ENCODE measurements at places on chromosomes 4 and X.

GRCh38 chr4:85734424-85734831 is 259.5 kb downstream of the ARHGAP24 start:
- DNase-seq, result no peak

GRCh38 chr4:139018501-139018900 is 2.9 kb downstream of the NOCT start:
- DNase-seq, result no peak

- no peak for DNase-seq
Observed at GRCh38 chr4:33386764-33387163, 2666.6 kb downstream of the PCDH7 start.

DNA sequence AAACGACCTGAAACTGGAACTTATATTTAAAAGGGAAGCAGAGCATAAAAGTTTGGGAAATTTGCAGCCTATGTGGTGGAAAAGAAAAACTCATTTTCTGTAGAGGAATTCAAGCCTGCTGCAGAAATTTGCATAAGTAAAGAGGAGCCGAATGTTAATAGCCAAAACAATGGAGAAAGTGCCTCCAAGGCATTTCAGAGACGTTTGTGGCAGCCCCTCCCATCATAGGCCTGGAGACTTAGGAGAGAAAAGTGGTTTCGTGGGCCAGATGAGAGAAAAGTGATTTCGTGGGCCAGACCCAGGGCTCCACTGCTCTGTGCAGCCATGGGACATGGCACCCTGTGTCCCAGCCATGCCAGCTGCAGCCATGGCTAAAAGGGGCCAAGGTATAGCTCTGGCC is 361.9 kb downstream of the PCDH19 start:
- no peak for DNase-seq

GRCh38 chrX:118623062-118623461 is 104.3 kb upstream of the IL13RA1 start:
- DNase-seq, result no peak

DNA sequence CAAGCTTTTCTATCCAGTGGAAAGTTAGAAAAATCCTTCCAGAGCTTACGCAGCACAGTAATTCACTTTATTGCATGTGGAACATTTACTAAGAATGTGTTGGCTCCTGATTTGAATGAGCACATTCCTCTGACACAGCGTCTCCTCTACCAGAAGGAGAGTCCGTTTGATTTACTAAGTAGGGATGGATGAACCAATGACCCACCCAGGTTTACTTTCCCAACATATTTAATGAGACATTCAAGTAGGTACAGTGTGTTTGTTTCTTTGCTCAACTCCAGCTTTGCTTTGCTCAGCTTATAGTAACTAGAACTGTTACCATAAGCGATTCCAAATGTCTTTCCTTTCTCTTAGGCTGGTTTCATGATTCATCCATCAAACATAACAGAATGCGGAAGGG is 161.7 kb downstream of the SMARCA1 start:
- DNase-seq, result no peak

- no peak for DNase-seq
Observed at GRCh38 chr4:26766141-26766540, 94.5 kb upstream of the STIM2 start.

- no peak for DNase-seq
Observed at GRCh38 chr4:99696801-99697200, 39.2 kb upstream of the C4orf54 start.

DNA sequence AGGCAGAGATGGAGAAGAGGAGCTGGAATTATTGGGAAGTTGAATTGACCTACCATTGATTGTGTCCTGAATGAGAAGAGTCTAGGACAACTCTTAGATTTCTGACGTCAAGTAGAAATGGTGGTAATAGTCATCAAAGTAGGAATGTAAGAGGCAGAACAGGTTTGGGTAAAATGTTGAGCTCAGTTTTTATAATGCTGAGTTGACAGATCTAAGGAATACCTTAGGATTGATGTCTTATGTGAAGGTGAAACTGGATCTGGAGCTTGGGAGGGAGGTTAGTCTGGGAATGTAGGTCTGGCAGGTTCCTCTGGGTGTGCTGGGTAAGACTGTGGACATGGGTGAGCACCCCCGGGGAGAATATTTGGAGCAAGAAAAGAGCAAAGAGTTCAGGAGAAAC is 31.9 kb downstream of the JADE1 start:
- DNase-seq, result no peak

- no peak for DNase-seq
Observed at GRCh38 chr4:1802151-1802715, 9.1 kb downstream of the FGFR3 start.

- no peak for DNase-seq
Observed at GRCh38 chr4:6764976-6765620, 17.4 kb upstream of the KIAA0232 start.

DNA sequence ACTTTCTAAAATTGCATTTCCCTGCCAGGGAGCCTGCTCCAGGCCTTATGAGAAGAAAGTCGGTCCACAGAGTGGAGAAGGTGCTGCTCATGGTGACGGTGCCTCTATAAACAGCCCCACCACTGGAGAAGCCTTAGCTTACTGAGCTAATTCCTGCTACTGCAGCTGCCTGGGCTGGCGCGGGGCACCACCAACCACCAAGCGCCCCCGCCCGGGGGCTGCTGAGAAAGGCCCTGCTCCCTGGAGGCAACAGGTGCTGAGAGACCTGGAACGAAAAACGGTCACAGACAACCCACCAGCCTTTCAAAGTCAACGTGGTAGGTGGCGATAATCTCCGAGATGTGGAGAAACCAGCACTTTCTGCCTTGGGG is 2.9 kb downstream of the HCFC1 start:
- DNase-seq, result peak; percentile 48

DNA sequence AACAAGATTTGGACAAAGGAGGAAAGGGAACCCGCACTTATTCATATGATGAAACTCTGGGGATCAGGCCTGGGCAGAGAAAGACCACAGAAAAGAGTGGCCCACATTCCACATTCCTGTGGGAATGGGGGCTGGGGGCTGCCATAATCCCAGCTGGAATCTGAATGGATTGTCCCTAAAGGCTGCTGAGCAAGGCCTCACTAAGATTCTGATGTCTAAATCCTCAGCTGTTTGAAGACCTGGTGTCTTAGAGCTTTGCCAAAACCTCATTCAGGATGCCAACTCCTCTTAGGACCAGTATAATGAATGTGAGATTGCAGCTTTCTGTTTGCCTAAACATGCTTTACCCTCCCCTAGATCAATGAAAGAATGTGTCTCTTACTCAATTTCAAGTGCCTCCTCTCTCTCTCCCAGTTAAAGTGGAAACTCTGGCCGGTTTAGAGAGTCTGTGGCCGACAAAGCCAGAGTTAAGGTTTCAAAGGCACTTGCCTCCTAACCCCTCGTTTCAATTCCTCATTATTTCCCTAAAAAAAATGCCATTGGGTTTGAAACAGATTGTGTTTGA is 33.3 kb upstream of the GPC4 start:
- DNase-seq, result no peak

DNA sequence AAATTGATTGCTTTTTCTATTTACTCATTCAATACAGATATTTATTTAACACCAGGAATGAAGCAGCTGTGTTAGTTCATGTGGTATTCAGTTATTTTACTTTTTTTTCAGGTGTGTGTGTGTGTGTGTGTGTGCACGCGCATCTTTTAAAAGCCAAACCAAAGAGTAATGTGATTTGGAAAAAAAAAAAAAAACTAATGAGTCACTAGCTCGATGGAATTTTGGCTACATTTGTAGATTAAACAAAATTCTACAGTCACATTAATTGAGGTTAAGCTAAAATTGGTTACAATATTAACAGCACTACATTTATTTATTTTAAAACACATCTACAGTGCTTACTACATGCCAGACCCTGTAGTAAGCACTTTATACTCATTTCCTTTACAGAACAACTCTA is 66.8 kb downstream of the HHIP start:
- no peak for DNase-seq

- no peak for DNase-seq
Observed at GRCh38 chr4:57191523-57192034, 81.4 kb upstream of the IGFBP7 start.

DNA sequence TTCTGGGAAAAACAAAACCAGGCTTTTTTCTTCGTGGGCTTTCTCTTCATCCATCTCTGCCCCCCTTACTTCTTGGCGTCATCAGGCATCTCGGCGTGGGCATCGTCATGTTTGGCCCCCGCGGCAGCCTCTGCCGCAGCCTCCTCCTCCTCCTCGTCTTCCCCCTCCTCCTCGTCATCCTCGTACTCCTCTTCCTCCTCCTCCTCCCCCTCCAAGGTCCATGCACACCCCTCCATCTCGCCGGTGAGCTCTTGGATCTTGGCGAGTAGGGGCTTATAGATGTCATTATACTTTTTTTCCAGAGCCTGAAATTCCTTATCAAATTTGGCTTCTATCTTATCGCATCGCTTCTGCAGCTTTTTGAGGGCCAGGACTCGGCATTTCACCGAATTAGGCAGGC is 488 bp downstream of the NAP1L5 start:
- peak; percentile 33 for DNase-seq

DNA sequence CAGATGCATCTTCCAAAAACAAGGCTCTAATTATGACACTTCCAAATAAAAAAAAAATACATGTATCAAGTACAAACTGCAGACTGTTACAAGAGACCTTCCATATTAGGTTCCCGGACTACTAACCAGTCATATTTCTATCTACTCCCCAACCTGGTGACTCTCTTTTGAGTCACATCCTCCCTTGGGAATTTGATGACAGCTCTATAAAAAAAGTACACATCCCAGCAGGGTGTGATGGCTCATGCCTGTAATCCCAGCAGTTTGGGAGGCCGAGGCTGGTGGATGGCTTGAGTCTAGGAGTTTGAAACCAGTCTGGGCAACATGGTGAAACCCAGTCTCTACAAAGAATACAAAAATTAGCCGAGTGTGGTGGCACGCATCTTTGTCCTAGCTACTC is 14.9 kb downstream of the RPGR start:
- DNase-seq, result no peak

GRCh38 chr4:68904786-68905185 is 46.8 kb downstream of the UGT2A3 start:
- DNase-seq, result no peak

DNA sequence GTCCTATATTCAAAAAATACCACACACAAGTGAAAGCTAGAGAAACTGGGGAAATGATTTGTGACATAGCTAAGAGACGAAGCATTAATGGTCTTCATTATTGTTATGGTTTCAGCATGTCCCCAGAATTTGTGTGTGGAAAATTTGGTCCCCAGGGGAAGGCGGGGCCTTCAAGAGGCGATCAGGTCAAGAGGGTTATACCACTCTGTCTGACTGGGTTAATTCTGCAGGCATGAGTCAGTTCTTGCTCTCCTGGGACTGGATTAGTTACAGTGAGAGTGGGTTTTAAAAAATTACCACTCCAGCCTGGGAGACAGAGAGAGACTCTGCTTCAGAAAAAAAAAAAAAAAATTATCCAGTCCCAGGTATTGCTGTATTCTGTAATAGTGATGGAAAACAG is 2.1 kb upstream of the MTNR1A start:
- no peak for DNase-seq

GRCh38 chrX:49139713-49140112 is 16.2 kb upstream of the GPKOW start:
- DNase-seq, result no peak

- DNase-seq, result no peak
Observed at GRCh38 chr4:89067417-89067816, 10.4 kb upstream of the FAM13A start.

GRCh38 chrX:68936608-68937007 is 107.8 kb downstream of the EFNB1 start:
- no peak for DNase-seq

GRCh38 chrX:47607091-47607490 is 12.6 kb downstream of the SYN1 start:
- DNase-seq, result no peak

DNA sequence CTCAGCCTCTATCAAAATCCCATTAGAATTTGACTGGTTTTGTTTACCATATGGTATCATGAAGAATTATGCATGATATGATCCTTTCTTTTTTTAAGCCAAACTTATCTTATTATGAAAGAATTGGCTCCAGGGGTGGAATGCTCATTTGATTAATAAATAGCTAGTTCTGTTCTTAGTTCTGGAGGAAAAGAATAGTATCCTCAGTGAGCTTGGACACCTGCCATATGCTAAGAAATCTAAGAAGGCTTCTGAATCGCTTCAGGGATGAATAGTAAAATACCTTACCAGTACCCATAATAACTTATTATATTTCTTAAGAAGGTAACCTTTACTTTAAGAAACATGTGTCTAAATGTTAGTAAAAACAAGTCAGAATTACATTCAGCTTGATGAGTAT is 803.6 kb downstream of the ADGRL3 start:
- DNase-seq, result no peak

GRCh38 chr4:130675266-130675665 is 1579.3 kb downstream of the C4orf33 start:
- no peak for DNase-seq

GRCh38 chr4:25299476-25300203 is 12.9 kb upstream of the ZCCHC4 start:
- DNase-seq, result no peak

- DNase-seq, result no peak
Observed at GRCh38 chrX:22122510-22122909, 90.4 kb downstream of the PHEX start.

GRCh38 chrX:115332832-115333231 is 43.3 kb downstream of the LUZP4 start:
- no peak for DNase-seq

- DNase-seq, result no peak
Observed at GRCh38 chr4:138035781-138036258, 206.3 kb downstream of the SLC7A11 start.

GRCh38 chr4:65242156-65242846 is 428.0 kb downstream of the EPHA5 start:
- no peak for DNase-seq

DNA sequence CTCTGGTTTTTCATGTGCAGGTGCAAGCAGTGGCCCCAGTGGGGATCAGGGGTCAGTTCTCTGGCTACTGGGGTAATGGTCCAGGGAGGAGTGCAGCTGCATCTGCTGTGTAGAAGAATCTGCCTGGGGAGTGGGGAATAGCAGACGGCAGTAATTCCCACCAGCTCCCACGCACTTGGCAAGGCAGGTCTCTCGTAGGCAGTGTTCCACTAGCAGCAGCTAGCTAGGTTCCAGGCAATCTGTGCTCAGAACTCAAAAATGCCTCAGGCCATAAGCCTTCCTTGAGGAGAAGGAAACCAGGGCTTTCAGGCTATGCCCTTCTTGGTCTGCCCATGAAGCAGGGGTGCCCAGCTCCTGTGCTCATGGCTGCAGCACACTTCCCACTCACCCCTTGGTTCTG is 38.8 kb downstream of the DCLK2 start:
- no peak for DNase-seq

- DNase-seq, result no peak
Observed at GRCh38 chr4:37040816-37041215, 203.7 kb upstream of the NWD2 start.

DNA sequence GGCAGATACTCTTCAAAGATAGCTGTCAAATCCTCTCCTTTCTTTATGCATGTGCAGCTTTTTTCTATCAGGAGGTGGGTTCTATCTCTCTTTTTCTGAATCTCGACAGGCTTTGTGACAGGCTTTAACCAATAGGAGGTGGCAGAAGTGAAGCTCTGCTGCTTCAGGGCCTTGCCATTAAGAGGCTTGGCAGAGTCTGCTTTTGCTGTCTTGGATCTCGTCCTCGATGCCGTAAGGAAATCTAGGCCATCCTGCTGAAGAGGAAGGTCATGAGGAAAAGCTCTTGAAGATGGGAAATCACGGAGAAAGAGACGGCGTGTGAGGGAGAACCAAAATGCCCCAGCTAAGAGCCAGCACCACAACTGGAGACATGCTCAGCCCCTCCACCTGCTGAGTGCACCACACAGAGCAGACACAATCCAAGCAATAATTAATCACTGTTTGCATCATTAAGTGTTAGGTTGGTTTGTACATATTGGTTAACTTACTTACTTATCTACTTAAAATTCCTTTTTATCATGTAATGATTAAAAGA is 92.2 kb downstream of the DDIT4L start:
- DNase-seq, result no peak
